ENCODE measurements at places on chromosomes 4 and X.

- no peak for DNase-seq
Measured at GRCh38 chrX:9609499-9609898, 144.6 kb downstream of the TBL1X start.

DNA sequence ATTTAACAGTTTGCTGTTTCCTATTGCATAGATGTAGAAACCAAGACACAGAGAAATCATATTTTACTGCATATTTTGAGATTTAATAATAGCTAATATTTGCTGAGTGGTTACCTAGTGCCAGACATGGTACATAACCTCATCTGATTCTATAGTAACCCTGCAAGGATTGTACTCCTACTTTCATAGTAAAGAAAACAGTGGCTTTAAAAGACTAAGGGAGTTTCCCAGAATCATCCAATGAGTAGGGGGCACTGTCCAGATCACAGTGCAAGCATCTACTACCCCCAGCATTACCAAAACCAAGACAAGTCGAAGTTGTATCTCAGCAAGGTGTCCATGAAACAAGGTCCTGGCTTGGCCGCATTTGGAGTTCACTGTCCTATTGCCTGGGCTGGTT is 224.5 kb upstream of the TENM3 start:
- DNase-seq = no peak

DNA sequence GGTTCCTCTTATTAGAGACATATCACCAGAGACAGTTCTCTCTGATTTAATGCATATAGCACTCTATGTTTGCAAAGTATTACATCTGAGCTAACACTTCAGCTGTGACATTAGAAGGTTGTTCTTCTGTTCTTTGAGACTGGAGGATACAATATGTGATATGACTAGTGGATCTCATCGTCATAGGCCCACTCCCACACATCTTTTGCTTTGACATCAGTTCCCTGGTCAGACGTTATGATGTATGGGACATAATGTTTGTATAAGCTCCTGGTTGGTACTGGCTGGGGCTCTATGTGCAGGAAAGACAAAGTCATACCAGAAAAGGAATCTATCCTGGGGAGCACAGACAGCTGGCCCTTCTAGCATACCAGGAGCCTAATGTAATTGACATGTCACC is 57.7 kb upstream of the MAML3 start:
- no peak for DNase-seq

- no peak for DNase-seq
Measured at GRCh38 chr4:10482913-10483312, 25.7 kb upstream of the ZNF518B start.

DNA sequence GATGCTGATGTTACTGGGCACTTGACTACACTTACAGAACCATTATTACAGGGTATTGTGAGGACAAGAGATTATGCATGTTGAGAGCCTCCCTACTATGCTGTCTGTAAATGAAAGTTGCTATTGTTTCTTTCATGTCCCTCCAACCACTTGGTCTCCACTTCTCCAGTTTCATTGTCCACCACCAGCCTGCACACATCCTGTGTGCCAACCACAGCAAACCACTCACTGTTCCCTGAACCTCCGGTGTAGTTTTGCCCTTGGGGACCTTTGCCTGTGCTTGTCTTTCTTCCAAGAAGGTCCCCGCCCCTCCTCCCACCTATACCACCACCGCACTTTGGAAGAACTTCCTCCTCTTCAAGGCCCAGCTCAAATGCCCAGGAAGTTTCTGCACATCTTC is 43.1 kb upstream of the AFF2 start:
- no peak for DNase-seq

GRCh38 chr4:76998251-76998901 is 48.8 kb downstream of the SEPTIN11 start:
- no peak for DNase-seq

DNA sequence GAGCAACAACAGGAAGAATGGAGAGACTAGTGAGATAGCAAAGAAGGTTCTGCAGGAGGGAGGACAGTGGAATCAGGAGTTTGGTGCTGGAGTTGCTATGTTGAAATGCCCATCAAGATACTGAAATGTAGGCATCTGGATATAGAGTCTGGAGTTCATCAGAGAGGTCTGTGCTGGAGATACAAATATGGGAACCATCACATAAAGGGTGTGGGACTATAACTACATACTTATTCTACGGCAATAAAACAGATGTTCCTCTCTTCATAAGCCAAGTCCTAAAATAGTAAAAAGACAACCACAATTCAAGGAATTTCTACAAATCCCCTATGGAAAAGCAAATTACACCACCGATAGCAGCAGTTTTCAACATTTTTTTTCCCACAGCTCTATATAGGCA is 1.6 kb downstream of the MED14 start:
- no peak for DNase-seq

GRCh38 chr4:6891436-6892170 is 18.0 kb upstream of the TBC1D14 start:
- no peak for DNase-seq

GRCh38 chrX:137058339-137059127 is 24.7 kb upstream of the GPR101 start:
- DNase-seq = no peak

DNA sequence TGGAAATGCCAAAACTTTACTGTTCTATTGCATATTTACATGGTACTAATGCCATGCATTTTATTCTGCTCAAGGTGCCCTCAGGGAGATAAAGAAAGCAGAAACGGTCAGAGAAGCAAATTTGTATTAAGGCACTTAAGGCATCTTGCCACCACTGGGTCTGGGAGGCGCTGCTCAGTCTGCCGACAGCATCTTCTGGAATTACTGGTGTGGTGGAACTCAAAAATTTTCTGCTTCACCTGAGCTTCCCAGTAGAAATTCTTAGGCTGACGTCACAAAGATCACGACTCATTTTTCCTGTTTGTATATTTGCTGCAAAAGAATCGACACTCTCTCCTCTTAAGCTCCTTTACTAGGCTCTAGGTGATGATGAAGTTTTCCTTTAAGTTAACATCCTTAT is 3.0 kb downstream of the RASSF6 start:
- DNase-seq = no peak

DNA sequence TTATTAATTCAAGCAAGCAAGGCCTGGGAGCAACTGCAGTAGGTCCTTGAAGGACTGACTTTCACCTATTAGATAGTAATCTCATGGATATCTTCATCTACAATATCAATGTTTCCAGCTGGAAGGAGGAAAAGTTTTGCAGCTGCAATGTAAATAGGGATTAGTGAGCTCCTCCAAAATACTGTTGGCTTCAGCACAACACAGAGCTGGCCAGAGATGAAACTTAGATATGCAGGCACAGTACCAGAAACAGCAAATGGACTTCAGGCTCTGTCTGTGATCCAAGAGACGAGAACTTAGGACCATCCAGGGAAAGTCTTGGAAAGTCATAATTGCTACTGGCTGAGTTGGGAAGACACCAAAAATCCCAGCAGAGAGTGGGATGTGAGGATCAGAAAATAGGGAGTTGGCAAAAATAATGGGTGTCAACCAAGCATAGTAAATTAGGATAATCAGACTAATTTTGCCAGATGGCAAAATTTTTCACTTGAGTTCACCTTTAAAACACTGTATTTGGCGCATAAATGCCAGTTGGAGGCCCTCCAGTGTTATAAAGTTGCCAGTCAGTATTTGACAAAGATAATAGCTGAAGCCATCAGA is 57.5 kb downstream of the PARM1 start:
- no peak for DNase-seq
